Activated CD8-positive, alpha-beta T cell treated with anti-CD3 and anti-CD28 coated beads for 36 hours (primary cell): ENCODE measurements at places on chromosomes 2 and 18. TPM values are rescaled to one million over a fixed set of nuclear protein-coding genes. Genes with fewer than 3 reads are reported as not detected.

- DNase-seq: no peak
Observed at GRCh38 chr2:170276056-170276455, 98.1 kb downstream of the MYO3B start.

DNA sequence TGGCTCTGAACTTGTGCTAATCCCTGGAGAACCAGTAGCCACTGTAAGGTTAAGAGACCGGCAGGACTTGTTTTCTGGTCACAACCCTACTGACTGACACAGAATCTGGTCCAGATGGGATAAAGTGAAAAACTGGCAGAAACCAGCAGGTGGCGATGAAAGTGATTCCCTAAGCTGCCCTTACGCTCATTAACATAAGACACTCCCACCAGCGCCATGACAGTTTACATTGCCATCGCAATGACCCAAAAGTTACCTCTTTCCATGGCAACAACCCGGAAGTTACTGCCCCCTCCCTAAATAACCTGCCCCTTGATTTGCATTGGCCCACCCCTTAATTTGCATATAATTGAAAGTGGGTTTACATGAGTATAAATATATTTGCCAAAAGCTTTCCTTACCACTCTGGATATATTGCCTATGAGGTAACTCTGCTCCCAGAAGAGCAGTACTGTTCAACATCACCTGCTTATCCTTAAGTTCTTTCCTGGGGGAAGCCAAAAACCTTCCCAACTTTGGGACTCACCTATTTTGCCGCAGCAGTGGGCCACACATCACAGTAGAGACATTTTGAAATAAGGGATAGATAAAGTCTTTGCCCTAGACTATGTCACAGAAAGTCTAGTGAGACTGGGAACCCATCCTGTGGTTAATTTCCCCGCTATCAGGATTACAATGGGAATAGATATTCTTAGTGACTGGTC, 35.8 kb upstream of the AFF3 start:
- peak; percentile 59 for DNase-seq

STEAP3 gene
- total RNA-seq: 0.34 TPM

PJVK gene
- 4.6 TPM for total RNA-seq

CFC1 gene
- total RNA-seq: not detected

SMAD7 gene
- total RNA-seq: 18.1 TPM

EGR4 gene
- total RNA-seq: 0.29 TPM

DNA sequence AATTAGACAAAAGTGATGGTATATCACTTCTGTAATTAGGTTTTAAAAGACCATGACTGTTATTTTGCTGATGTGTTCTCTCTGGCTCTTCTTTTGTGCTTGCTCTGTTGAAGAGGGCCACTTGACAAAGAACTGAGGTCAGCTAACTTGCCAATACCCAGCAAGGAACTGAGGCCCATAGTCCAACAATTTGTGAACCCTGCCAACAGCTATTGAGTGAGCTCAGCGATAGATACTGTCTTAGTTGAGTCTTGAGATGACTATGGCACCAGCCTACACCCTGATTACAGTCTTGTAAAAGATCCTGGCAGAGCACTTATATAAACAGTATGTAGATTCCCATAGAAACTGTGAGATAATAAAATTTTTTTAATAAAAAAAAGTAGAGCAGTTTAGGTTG, 103.0 kb downstream of the BMPR2 start:
- DNase-seq: no peak

HOXD12 gene
- total RNA-seq: not detected

DNA sequence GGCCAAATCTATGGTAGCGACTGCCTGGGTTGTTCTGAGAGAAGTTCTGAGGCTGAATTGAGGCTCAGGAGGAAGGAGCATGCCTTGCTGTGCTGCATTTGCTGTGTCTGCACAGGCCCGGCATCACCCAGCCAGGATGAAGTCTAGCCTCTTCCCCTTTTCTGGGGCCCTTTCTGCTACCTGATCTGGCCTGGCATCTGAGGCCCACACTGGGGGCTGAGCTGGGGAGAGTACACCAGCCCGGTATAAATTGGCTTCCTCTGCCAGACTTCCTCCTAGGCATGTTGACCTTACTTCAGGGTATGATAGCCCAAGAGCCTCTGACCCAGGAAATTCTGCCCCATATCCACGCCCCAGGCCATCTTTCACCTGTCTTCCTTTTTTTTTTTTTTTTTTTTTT, 30.0 kb downstream of the MRPL35 start:
- DNase-seq: no peak

TWIST2 gene
- not detected for total RNA-seq

GRCh38 chr18:79677221-79677620, 2.4 kb upstream of the CTDP1 start:
- no peak for DNase-seq

HJURP gene
- total RNA-seq: 83.6 TPM

DNA sequence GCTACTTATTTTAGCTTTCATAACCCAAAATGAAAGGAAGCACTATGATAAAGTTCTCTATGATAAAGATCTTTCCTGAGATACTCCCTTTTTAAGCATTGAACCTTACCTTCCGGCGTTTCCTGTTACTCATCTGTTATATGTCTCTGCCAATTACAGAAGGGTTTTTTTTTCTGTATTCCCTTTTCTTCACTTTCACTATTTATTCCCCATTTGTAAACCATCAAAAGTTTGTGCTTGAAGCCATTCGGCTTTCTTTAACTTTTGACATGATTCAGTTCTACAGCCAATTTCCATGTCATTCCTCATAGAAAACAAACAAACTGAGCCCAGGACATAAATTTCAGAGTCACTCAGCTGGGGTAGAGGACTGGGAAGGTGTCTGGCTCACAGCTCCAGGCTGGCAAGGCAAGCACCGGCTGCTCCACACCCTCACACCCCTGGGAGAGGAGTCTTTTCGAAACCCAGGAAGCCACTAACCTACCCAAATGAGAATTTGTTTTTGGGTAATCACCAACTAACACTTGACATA, 429.4 kb upstream of the TRIB2 start:
- DNase-seq: no peak

GRCh38 chr2:46385786-46386577, 88.8 kb downstream of the EPAS1 start:
- no peak for DNase-seq

DNA sequence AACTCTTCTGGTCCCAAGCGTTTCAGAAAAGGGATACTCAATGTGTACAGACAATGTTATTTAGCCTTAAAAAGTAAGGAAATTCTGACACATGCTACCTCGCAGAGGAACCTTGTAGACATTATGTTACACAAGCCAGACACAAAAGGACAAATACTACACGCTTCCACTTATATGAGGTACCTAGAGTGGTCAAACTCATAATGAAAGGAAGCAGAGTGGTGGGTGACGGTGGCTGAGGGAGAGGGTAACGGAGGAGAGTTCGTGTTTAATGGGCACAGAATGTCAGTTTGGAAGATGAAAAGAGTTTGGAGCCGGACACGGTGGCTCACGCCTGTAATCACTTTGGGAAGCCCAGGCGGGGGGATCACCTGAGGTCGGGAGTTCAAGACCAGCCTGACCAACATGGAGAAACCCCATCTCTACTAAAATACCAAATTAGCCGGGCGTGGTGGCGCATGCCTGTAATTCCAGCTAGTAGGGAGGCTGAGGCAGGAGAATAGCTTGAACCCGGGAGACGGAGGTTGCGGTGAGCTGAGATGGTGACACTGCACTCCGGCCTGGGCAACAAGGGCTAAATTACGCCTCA, 1.4 kb downstream of the MCM6 start:
- DNase-seq: no peak

DNA sequence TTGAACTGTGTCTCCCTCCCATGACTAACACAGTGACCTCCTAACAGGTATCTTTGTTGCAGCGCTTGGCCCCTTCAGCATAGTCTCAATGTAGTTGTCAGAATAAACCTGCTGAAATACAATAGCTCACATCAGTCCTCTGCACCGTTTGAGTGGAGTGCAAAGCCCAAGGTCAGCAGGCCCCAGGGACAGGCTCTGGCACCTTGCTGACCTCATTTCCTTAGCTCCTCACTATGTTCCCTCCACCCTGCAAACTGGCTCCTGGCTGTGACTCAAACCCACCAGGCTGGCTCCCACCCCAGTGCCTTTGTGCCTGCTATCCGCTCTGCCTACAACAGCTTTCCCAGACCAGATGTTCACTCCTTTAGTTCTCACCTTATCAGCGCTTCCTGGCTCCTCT, 146.7 kb downstream of the LRATD1 start:
- DNase-seq: no peak

CTAGE1 gene
- not detected for total RNA-seq

UGT1A3 gene
- total RNA-seq: not detected

- no peak for DNase-seq
Observed at GRCh38 chr2:65500310-65501040, 68.1 kb upstream of the SPRED2 start.

CHAC2 gene
- total RNA-seq: 20.4 TPM

DNA sequence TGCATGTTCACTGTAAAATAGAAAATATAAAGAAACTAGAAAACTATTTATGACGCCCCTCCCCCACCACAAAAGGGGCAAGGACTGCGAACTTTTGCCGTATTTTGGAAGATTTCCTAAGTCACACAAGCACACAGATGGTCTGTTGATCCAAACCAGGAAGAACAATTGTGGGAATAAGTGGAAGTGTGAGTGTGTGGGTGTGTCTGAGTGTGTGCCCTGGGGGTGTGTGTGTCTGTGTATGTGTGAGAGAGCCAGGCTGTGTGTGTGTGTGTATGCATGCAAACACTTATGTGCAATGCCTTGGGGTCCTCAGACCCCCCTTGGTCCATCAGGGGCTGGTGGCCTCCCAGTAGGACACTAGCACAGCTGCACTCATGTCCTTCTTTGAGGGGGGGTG, 43.1 kb downstream of the HPCAL1 start:
- DNase-seq: no peak
